ENCODE measurements at places on chromosomes 5 and 9. TPM values are rescaled to one million over a fixed set of nuclear protein-coding genes. Genes with fewer than 3 reads are reported as not detected.

GRCh38 chr9:24071716-24072115 is 245.7 kb upstream of the ELAVL2 start:
- no peak for DNase-seq

- no peak for DNase-seq
Measured at GRCh38 chr9:23741351-23741750, 84.7 kb downstream of the ELAVL2 start.

DNA sequence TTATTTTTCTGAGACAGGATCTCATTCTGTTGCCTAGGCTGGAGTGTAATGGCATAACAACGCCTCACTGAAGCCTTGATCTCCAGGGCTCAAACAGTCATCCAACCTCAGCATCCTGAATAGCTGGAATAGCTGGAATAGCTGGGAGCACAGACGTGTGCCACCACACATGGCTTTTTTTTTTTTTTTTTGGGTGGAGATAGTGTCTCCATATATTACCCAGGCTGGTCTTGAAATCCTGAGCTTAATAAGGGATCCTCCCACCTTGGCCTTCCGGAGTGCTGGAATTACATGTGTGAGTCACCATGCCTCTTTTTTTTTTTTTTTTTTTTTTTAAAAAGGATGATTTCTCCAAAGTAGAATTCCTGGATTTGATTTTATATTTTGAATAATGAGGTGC is 60.7 kb downstream of the NSD1 start:
- DNase-seq = peak; percentile 45

- DNase-seq = no peak
Measured at GRCh38 chr9:98101416-98101815, 17.6 kb downstream of the TRIM14 start.

DNA sequence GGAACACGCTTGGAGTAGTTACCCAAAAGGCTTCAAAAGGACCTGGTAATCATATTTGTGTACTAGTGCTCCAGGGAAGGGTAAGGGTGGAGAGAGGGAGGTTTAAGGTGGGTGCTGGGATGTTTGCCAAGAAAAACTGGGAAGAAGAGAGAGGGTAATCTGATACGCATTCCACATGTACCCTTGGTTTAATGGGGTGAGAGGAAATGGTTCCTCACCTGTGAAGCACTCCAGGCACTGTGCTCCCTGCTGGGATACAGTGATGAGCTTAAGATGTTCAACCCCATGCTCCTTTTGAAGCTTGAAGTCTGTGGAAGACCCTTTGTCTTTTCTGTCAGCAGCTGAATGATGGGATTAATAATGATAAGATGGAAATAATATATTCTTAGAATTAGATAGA is 98.4 kb downstream of the COX7C start:
- no peak for DNase-seq

GRCh38 chr9:81619353-81620001 is 69.9 kb downstream of the TLE1 start:
- DNase-seq = no peak

- no peak for DNase-seq
Measured at GRCh38 chr5:38384396-38384795, 126.0 kb downstream of the EGFLAM start.

LECT2 gene
- not detected for total RNA-seq

PCDHGA3 gene
- 5.0 TPM for total RNA-seq

ABCA1 gene
- total RNA-seq = 19.8 TPM

DNA sequence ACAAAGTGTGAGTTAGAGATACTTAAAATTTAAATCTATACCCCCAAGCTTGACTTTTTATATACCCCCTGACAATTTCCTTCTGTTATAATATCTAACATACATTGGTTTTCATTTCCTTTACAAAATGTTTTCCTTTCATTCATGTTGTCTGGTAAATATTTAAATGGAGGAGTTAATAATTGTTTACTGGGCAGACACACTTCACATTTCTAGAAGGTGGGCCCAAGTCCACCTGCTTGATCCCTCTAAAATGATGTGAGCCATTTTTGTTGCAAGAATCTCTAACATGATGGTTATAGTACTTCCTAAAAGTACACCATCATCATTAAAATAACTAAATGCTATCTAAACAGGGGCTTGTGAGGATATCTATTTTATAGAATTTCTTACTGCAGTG is 155.9 kb downstream of the FAM174A start:
- no peak for DNase-seq

BTNL9 gene
- 34.1 TPM for total RNA-seq

GRCh38 chr5:160363211-160363610 is 7.2 kb downstream of the C1QTNF2 start:
- DNase-seq = no peak

DNA sequence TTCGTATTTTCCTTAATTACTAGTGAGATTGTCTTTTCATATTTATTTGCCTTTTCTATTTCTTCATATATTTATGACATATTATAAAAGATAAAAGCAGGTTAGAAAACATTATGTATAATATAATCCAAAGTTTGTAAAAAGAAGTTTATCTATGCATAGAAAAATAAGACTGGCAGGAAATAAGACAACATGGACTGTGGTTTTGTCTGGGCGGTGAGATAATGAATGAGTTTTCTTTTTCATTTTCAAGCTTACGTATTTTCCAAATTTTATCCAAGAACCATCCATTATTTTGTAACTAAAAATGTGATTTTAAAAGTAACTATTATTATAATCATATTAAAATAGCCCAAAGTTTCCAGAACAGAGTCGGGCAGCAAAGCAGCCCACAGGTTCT is 109.8 kb upstream of the MVB12B start:
- DNase-seq = no peak

DNA sequence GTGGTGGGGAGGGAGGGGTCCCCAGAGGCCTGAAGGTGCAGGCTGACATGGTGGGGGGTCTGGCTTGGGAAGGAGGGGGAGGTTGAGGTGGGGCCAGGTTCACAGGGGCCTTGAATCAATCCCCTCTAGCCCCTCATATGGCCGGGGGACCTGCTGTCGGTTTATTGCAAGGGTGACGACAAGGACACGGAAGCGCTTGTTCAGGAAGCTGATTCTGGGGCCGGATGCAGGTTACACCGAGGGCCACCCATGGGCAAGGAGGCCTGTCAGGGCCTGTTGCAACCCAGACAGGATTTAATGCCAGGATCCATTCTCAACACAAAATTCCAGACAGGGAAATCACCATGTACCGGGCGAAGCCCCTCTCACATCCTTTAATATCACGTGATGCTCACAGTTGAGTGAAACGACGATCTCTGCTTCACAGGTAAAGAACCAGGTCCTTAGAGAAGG is 41.6 kb upstream of the SYNPO start:
- DNase-seq = peak; percentile 20

GRCh38 chr9:121725008-121725775 is 73.8 kb downstream of the DAB2IP start:
- peak; percentile 97 for DNase-seq

GRCh38 chr9:130320723-130321481 is 55.3 kb downstream of the HMCN2 start:
- DNase-seq = peak; percentile 50

DNA sequence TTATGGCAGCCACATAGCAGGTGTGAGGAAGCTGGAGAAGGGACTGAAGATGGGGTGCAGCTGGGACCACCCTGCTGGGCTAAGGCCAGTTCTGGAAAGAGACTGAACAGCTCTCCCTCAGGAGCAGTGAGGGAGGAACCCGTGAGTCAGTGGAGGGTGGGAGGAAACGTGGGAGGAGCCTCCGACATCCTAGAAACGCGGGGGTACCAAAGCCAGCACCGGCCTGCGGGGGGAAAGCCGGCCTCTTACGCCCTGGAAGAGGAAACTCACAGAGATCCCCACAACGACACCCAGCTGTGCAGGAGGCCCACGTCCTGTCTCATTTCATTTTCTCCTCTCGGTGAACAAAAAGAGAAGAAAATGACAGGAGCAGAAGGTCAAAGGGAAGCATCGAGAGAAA is 185.8 kb upstream of the IRX4 start:
- no peak for DNase-seq
